ENCODE measurements at places on chromosomes 11 and 22. TPM values are rescaled to one million over a fixed set of nuclear protein-coding genes. Genes with fewer than 3 reads are reported as not detected.

DNA sequence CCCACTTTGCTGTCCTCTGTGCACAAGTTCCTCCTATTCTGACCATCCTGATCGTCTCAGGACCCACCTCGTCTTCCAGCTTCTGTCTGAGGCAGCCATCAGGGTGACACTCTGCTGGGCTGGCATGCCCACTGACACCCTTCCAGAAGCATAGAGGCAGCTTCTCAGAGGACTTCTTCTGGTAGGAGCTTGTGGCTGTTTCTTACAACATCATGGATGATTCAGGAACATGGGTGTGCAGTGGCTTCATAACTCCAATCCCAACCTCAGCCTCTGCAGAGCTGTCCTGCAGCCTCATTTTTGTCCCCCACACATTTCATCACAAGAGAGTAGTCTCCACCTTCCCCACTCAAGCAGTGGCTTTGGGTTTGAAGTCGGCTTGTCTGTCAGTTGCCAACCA, 20.9 kb upstream of the CTR9 start:
- DNase-seq: no peak
- H3K4me1 ChIP-seq: peaks cover 18% of the 10 kb centered on the region
- H3K4me3 ChIP-seq: no peak overlapping the region
- H3K27ac ChIP-seq: no peak overlapping the region
- H3K36me3 ChIP-seq: no peaks in the 10 kb centered on the region

DNA sequence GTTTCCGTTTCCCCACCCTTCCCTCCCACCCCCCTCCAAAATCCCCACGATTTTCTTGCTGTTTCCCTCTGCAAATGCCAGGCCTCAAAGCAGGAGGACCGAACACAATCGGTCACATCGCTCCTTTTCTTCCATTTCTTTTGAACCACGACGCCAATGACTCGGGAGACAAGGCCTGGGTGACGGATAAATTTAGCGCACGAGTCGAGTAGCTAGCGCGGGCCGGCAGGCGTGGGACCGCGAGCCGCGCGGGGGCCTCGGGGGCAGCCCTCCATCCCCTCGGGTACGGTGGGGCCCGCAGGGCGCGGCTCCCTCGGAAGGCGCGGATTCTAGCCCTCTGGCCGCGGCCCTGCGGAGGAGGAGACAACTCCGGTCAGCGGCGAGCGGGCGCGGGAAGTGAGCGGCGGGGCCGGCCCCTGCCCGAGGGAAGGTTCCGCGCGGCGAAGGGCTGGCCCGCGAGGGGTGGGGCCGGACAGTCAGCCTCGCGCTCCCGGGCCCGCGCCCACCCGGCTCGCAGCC, 414 bp downstream of the JOSD1 start:
- DNase-seq: no peak
- H3K4me1 ChIP-seq: peaks cover 15% of the 10 kb centered on the region
- H3K27ac ChIP-seq: peak overlapping the region; percentile 98
- H3K27me3 ChIP-seq: no peaks in the 10 kb centered on the region
- H3K36me3 ChIP-seq: peaks cover 5% of the 10 kb centered on the region
- H3K4me3 ChIP-seq: peak overlapping the region; percentile 79

GRCh38 chr11:119190531-119190930, 5.3 kb downstream of the NHERF4 start:
- no peak for DNase-seq
- no peak overlapping the region for H3K27ac ChIP-seq
- H3K4me3 ChIP-seq: no peak overlapping the region

GRCh38 chr11:71286701-71287643, 34.6 kb upstream of the SHANK2 start:
- H3K4me3 ChIP-seq: no peak overlapping the region
- no peaks in the 10 kb centered on the region for H3K36me3 ChIP-seq
- peak overlapping the region; percentile 57 for H3K27ac ChIP-seq

GRCh38 chr22:49690454-49690853, 137.2 kb downstream of the BRD1 start:
- no peaks in the 10 kb centered on the region for H3K36me3 ChIP-seq
- peaks cover 3% of the 10 kb centered on the region for H3K27me3 ChIP-seq

GRCh38 chr11:3163241-3163981, 1.7 kb downstream of the OSBPL5 start:
- no peaks in the 10 kb centered on the region for H3K36me3 ChIP-seq
- DNase-seq: no peak
- peak overlapping the region; percentile 43 for H3K27ac ChIP-seq
- no peaks in the 10 kb centered on the region for H3K27me3 ChIP-seq

DNA sequence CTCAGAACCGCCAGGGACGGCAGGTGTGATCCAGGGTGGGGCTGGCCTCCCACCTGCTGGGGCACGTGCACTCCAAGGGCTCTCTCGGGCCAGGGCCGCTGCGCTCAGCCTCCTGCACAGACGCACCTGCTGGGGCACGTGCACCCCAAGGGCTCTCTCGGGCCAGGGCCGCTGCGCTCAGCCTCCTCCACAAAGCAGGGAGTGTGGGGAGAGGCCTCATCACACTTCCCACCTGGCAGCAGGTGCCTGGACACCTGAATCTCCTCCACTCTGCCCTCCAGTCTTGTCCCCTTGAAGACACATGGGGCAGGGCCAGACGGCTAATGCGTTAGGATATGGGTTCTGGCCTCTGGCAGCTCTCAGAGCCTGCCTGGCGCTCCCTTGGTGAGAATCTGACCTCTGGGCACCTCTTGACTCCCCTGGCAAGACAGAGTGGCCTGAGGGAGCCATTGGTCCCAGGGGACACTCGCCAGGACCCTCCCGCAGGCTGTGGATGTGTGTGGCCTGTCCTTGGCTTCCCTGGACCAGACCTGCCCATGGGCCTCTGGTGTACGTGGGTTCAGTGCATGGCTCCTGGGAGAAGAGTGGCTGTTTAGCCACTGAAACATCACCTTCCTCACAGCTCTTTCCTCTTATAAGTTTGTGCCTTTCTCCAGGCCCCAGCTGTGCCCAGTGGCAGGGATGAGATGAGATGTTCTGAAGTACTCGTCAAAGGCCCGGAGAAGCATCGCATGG, 73.5 kb downstream of the BRD1 start:
- H3K4me3 ChIP-seq: no peak overlapping the region
- no peak for DNase-seq
- H3K27me3 ChIP-seq: no peaks in the 10 kb centered on the region
- no peak overlapping the region for H3K27ac ChIP-seq
- H3K36me3 ChIP-seq: no peaks in the 10 kb centered on the region
- H3K4me1 ChIP-seq: no peaks in the 10 kb centered on the region

- no peak overlapping the region for H3K27ac ChIP-seq
- no peaks in the 10 kb centered on the region for H3K36me3 ChIP-seq
- no peaks in the 10 kb centered on the region for H3K27me3 ChIP-seq
- DNase-seq: no peak
- peaks cover 12% of the 10 kb centered on the region for H3K4me1 ChIP-seq
- no peak overlapping the region for H3K4me3 ChIP-seq
Measured at GRCh38 chr11:862696-863022, 20.0 kb downstream of the TSPAN4 start.

MYBPC3 gene
- 1.1 TPM for total RNA-seq

CD6 gene
- 3.1 TPM for total RNA-seq

MS4A15 gene
- total RNA-seq: 26.8 TPM

API5 gene
- total RNA-seq: 87.4 TPM

All from lung (tissue), 17 donors.